ENCODE measurements at places on chromosomes 6 and 20.

- DNase-seq, result no peak
These were observed 34.7 kb downstream of the AAR2 start for GRCh38 chr20:36270744-36271638.

- DNase-seq, result no peak
These were observed 62.5 kb upstream of the TIAM2 start for GRCh38 chr6:154932515-154933027.

GRCh38 chr20:38890497-38890818 is 35.8 kb upstream of the FAM83D start:
- DNase-seq, result no peak

DNA sequence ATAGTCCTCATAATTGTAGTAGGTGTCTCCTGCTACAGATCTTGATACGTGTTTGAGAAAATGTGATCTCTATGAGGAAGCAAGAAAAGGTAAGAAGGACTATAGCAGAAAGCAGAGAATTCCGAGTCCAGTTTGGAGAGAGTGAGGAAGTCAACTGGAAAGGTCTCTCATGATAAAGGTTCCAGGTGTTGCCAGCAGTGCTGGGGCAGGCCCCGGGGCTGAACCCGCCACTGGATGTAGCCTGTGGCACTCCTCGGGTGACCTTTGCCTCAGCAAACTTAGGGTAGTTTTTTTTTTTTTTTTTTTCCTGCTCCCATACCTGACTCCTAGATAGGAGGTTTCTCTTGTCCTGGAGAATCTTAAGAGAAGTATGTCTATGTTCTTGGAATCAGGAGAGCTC is 62.8 kb downstream of the FAM120B start:
- DNase-seq, result peak; percentile 55

GRCh38 chr20:22160101-22160652 is 424.2 kb downstream of the FOXA2 start:
- no peak for DNase-seq

DNA sequence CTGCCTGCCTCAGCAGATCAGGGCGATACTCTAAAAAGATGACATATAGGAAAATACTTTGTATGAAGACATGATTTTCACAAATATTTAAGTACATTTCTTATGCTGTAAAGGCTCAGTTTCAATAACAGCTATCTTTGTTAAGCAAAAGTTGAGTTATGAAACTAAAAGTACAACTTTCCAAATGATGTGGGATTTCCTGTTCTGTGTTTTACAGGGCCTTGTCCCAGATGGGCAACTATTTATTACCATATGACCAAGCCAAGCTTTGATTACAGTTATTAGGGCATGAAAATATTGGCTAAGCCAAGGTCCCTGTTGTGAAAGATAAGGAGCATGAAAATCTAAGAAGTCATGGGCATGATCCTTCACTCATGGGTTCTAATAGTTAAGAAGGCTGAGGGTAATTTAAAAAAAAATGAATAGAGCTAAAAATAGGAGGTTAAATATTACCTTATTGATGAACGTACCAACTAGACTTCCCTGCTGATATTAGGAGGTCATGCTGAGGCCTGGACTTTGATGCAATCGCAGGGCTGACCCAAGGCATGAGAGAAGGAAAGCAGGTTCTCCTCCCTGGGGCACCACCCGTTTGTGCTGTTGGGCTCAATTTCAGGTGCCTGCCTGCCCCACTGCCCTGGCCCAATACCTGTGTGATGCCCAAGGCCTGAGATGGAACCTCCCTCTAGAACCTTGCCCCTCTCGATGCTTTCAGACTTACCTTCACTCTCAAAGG is 294.4 kb upstream of the PRDM1 start:
- no peak for DNase-seq

- DNase-seq, result no peak
These were observed 108.8 kb upstream of the TENT5A start for GRCh38 chr6:81861281-81861680.

- DNase-seq, result no peak
These were observed 213.4 kb downstream of the KHDC1L start for GRCh38 chr6:73011945-73012344.

GRCh38 chr6:127716465-127716864 is 139.5 kb downstream of the C6orf58 start:
- no peak for DNase-seq

- DNase-seq, result no peak
These were observed 19.7 kb upstream of the HLA-DRB1 start for GRCh38 chr6:32609391-32609730.

- DNase-seq, result no peak
These were observed 245.4 kb upstream of the PREP start for GRCh38 chr6:105648276-105648675.

GRCh38 chr6:3915076-3915791 is 66.1 kb downstream of the FAM50B start:
- DNase-seq, result no peak

DNA sequence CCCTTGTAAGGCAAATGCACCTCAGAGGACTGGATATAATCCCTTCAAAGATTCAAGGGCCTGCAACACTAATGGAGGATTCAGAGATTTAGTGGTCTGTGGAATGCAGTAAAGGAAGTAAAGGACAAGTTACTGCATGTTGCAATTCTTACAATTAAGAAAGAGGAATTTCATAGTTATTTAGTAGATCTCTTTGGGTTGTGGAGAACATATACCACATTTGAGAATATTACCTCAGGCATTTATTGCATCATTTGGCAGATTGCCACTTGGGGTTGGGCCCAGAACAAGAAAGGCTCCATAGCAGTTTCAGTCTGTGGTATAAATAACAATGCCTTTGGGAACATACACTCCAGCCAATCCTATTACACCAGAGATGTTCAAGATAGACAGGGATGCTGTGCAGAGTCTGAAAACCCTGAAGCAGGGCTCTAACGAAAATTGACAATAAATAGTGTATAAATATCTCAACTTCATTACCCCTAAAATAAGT is 20.9 kb upstream of the EPM2A start:
- DNase-seq, result no peak

- no peak for DNase-seq
These were observed 27.1 kb upstream of the HAO1 start for GRCh38 chr20:7967199-7967844.

DNA sequence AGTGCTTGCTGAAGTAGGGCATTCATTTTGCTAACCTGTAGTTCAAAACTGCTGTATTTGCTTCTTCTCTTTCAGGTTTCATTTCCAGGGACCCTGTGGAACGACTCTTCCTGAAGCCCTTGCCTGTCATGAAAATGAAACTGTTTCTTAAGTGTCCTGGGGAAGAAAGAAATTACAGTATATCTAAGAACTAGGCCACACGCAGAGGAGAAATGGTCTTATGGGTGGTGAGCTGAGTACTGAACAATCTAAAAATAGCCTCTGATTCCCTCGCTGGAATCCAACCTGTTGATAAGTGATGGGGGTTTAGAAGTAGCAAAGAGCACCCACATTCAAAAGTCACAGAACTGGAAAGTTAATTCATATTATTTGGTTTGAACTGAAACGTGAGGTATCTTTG is 3.4 kb upstream of the NOL7 start:
- DNase-seq, result no peak

GRCh38 chr6:100202417-100203194 is 208.6 kb upstream of the MCHR2 start:
- DNase-seq, result no peak

- DNase-seq, result no peak
These were observed 3.9 kb downstream of the CHRNA4 start for GRCh38 chr20:63356931-63357879.

DNA sequence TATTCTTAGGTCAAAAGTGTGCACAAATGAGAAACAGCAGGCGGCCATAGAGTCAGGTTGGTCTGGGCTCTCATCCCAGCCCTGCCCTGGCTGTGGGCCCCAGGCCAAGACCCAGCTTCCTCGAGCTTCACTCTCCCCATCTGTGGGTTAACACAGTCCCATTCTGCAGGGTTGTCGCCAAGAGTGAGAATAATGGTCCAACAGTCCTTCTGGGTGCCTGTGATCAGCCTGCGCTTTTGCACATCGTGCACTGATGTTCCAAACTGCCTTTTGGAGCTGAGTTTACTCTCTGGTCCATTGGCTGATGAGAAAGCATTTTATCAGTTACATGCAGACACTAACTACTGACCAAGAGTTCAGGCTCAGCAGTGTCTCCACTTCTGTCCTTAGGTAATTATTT is 82.6 kb downstream of the INSM1 start:
- no peak for DNase-seq

- DNase-seq, result no peak
These were observed 46.3 kb downstream of the PKHD1 start for GRCh38 chr6:52041134-52041533.
